ENCODE measurements at places on chromosomes 12 and 14.

GRCh38 chr14:22262881-22263280 is 326.1 kb downstream of the DAD1 start:
- DNase-seq, result no peak

GRCh38 chr12:47896633-47897032 is 8.2 kb downstream of the VDR start:
- DNase-seq, result no peak

- DNase-seq, result no peak
Measured at GRCh38 chr12:10967409-10967808, 19.3 kb downstream of the TAS2R50 start.

DNA sequence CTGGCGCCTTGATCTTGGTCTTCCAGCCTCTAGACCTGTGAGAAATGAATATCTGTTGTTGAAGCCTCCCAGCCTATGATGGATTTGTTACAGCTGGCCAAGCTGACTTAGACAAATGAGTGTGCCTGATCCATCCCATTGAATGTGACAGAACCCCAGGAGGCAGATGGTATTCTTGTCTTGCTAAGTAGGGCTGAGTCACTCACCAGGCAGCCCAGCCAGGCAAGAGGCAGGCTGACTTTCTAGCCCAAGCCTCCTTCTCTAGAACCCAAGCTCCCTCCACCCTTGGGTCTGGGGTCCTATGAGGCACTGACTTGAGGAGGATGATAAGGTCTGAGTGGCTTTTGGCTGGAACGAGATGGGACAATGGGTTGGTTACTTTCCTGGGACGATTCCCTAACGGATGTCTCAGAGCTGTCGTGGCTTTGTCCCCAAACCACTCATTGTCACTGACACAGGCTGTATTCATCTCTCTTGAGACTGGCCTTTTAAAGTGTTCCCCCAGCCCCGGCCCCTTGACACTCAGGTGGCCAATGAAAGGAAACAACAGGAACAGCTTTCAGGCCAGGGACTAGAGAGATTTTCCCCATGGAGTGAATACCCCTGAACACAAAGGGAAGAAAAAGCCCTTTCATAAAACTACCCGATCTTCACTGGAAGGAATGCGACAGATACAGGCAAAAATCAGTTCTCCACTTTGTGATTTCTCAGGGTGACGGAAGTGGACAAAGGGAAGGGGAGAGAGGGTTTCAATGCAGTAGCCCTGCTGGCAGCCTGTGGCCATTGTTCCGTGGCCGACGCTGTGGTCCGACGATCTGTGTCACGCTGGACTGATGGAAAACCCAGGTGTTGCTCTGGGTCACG is 264.2 kb downstream of the AACS start:
- DNase-seq, result no peak

- DNase-seq, result no peak
Measured at GRCh38 chr12:9751204-9752144, 9.2 kb downstream of the CD69 start.

DNA sequence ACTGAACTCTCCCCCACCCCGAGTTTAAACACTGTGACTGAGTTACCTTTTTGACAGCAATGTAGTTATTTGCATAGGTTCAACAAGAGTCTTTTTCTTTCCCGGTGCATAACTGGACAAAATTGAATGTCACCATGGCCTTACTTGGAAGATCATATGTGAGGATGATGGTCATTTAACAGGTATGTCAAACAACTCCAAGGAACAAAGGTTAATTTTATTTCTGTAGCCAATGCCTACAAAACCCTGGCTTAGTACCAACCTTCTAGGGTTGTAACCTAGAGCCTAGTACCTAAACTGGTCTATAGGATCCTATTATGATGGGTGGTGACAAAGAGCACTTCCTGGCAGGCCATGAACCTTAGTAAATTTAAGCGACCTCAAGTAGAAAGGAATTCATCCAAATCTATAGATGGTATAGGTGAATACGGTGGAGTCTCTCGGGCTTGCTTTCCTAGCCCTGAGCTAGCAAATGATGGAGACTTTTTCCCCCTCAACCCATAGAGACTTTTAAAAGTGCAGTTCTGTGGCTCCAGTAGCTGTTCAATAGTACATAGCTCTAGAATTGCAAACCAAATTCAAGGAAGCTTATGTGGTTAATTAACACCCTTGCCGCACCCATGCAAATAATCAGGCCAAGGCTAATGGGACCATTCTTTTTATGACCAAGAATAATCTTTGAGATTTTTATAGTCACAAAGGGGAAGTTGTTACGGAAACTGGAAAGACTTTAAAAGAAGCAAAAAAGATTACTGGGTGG is 89.0 kb downstream of the SLC38A1 start:
- no peak for DNase-seq

- DNase-seq, result no peak
Measured at GRCh38 chr12:108514468-108514972, 557 bp upstream of the FICD start.

GRCh38 chr12:75526655-75527511 is 15.5 kb upstream of the KRR1 start:
- DNase-seq, result no peak

DNA sequence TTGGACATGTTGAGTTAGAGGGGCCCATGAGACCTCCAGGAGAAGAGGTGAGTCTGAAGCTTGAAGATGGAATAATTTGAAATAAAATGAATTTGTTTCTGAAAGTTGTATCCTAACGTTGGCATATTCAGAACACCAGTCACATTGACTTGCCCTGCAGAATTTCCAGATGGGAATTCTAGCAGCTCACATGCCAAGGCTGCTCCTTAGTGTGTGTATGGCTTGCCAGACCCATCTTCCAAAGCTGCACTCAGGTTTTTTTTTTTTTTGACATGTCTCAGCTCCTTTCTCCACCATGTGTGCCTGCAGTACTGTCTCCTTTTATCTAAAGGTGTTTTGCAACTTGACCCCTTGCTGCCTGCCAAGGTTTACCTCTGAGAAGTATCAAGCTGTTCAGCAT is 261.9 kb downstream of the NRXN3 start:
- no peak for DNase-seq

- no peak for DNase-seq
Measured at GRCh38 chr12:77569876-77570275, 260.8 kb upstream of the NAV3 start.

GRCh38 chr14:64865992-64866391 is 13.7 kb downstream of the SPTB start:
- DNase-seq, result no peak

DNA sequence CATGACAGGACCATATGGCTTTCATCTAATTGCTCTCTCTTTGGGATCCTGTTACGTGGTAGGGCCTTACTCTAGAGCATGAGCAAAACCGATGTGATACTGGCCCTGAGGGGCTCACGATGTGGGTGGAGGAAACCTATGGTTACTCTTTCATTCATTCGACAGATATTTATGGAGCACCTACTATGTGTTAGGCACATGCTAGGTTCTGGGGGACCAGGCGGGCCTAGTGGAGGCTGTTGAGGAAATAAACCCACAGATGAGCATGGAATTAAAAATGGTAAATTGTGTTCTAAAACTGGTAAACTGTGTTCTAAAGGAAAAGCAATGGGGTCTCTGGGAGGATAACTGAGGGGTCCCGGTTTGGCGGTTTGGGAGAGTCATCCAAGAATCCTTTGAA is 14.8 kb downstream of the SH2B3 start:
- DNase-seq, result no peak

Measured in GM12891 (cell line).